Glutamatergic neuron (in vitro differentiated cells): ENCODE measurements at places on chromosomes 13 and 19.

DNA sequence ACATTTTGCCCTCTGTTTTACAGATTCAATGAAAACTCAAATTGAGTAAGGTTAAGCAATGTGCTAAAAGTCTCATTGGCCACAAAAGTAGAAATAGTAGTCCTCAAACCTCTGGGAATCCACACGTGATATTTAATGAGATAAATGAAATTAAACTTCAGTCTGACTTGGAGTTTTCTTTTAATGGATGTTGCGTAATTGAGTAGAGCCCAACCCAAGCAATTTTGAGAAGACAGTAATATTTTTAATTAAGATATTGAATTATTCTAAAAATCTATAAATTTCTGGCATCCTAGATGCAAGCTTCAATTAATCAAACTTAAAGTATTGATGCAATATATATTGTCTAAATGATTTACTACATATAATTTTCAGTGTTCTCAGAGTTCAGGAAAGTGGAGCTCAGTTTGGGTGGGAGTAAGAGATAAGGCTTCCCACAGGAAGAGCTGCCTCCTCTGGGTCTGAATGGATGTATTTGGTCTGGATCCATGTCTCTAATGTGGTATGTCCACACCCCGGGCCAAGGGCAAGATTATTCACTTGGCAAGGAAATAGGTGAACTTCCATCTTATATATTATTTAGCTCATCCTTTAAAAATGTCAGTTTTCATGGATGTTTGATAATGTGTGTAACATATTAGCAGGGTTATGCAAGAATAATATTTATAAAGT is 6.9 kb downstream of the MBNL2 start:
- DNase-seq = no peak

DNA sequence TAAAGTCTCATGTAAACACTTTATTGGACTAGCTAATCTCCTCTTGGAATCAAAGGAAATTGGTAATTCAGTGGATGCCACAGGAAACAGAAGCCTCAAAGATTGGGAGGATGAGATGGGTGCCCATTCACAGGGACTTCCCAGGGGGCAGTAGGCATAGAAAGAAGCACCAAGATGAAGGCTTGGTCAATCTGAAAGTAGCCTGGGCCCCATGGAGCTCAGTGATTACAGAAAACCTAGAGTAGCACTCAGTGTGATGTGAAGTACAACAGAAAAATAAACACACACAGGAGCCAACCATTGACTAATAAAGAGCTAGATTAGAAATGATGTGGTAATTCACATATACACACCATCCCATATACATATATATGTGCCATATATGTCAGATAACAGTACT is 560.6 kb downstream of the TBC1D4 start:
- DNase-seq = no peak

- no peak for DNase-seq
Measured at GRCh38 chr13:94622344-94622743, 20.7 kb downstream of the GPR180 start.

DNA sequence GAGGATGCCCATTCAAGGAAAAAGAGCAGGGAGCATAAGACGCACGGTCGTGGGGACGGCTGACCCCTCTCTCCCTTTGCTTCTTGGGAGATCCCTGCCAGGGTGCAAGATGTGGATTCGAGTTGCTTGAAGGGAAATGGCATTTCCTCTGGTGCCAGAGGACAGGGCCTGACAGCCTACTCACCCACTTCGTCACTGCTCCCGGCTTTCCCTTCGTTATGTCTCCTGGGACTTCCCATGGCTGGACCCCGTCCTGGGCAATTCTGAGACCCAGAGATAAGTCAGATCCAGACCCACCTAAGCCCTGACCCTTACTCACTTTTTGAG is 1.2 kb downstream of the TBC1D17 start:
- DNase-seq = no peak

- no peak for DNase-seq
Measured at GRCh38 chr19:39444598-39445195, 685 bp upstream of the SUPT5H start.

GRCh38 chr19:13887517-13887916 is 10.6 kb downstream of the NANOS3 start:
- DNase-seq = no peak

- DNase-seq = no peak
Measured at GRCh38 chr13:60312851-60313505, 84.0 kb upstream of the TDRD3 start.

- DNase-seq = peak; percentile 45
Measured at GRCh38 chr19:3413796-3414327, 47.5 kb downstream of the NFIC start.

DNA sequence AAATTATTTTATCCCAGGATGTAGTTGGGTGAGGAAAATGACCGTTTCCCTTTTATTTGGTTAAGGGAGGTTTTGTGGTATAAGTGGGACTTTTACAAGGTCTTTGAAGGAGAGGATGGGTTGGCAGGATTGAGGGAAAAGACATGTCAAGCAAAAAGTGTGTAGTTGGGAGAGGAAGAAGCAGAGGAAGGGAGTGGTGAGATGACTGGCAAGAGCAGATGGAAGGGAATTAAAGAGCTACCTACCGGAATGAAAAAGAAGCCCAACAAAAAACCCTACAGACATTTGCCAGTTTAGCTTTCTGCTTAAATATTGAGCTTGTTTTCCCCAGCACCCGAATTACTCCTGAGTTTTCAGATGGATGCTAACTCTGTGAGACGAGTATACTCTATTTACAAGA is 19.6 kb downstream of the FRY start:
- no peak for DNase-seq

GRCh38 chr13:113145496-113145895 is 13.0 kb upstream of the PROZ start:
- DNase-seq = no peak

DNA sequence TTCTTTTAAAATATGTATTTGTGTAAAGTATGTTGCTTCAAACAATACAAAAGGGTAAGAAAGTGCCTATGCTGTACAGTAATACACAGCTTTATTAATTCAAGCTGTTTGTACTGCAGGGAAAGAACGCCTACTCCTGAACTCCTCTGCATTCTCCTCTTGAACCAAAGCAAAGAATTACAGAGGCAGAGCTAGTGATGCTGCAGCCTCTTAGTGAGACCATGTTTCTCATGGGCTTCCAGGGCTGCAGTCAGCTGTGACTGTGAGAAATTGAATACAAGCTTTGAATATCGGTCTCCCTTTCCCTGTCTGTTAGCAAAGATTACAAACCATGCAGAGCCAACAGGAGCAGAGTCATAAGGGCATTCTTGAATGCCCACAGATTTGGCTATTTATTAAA is 248.5 kb downstream of the SLITRK1 start:
- DNase-seq = no peak

DNA sequence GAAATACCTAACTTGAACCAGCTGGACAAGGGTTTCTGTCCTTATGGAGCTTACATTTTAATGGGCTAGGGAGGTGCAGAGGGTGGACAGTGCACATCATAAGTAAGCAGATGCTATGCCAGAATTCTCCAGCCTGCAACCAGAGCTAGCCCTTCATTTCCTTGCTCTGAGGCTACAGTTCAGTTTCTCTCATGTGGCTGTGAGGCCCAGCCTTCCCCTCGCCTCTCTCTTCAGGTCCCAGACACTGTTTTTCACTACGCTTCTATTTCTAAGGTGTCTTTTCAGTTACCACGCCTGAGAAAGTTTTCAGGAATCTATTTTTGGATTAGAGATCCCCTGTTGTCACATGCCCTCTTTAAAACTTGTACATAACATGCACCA is 141.9 kb downstream of the PCCA start:
- no peak for DNase-seq

DNA sequence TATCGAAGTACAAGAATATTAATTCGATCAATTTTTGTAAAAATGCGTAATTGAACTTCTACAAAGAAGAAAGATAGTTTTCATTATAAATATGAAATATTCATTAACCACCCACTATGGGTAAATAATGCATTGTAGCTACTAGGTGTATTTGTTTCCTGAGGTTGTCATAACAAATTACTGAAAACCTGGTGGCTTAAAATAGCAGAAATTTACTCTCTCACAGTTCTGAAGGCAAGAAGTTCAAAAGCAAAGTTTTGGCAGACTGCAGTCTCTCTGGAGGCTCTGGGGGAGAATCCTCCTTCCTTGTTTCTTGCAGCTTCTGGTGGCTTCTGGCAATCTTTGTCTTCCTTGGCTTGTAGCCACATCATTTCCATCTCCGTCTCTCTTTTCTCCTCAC is 99.2 kb upstream of the MIR17HG start:
- no peak for DNase-seq

DNA sequence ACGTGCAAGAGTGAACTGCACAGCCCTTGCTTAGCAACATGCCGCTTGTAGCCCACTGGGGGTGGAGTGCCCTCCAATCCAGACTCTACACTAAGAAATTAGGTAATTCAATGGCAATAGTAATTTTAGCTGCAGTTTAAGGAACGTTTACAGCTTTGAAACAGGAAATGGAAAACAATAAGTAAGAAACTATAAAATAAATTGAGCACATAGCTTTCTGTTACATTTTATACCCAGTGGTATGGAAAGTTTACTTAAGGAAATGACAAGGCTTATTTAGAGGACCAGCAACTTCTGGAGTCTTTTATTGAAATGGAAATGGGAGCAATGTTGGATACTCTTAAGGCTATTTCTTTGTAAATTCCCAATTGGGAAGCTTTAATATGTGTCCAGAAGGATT is 373.2 kb downstream of the KCNRG start:
- no peak for DNase-seq

- DNase-seq = no peak
Measured at GRCh38 chr13:75762076-75762937, 126.2 kb downstream of the LMO7 start.

- DNase-seq = no peak
Measured at GRCh38 chr19:13129384-13129783, 11.3 kb downstream of the NACC1 start.

DNA sequence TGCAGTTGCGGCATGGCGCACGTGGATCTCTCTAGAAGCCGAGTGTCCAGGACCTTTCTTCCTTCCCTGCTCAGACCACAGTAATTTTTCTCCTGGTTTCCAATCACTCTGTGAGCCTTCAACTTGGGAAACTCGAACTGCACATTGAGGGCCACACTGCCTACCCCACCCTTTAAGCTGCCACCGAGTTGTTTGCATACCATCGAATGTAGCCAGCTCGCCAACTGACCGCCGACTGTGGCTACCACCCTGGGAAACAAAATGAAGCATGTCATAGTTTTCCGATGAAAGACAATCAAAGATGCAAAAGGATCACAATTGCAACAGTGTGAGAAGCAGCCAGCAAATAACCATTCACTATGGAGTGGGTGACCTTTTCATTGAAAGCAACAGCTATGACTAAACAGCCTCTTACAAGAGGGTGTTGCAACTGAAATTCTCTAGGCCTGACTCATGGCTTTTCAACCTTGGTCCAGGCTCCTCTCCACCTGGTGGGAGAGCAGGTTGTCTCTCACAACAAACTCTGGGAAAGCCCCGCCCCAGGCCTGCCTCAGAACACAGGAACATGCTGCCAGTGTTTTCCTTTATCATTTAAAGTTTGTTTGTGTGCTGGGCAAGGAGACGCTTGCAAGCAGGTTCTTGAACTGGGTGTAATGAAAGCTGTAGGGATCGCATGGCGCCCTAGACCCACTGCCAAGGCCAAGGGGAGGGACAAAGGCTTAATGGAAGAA is 141.7 kb upstream of the SERP2 start:
- no peak for DNase-seq
